Mesenchymal stem cell (in vitro differentiated cells and primary cell): ENCODE measurements at places on chromosomes 12 and 14.

- peak; percentile 2 for DNase-seq
These were observed 1963.4 kb upstream of the FLRT2 start for GRCh38 chr14:83566567-83566966.

- DNase-seq, result no peak
These were observed 1.3 kb downstream of the PIWIL1 start for GRCh38 chr12:130338794-130339601.

GRCh38 chr14:55388160-55388559, 23.5 kb downstream of the ATG14 start:
- DNase-seq, result peak; percentile 35

GRCh38 chr12:80186727-80187217, 87.4 kb downstream of the OTOGL start:
- DNase-seq, result peak; percentile 97

- no peak for DNase-seq
These were observed 178.8 kb downstream of the DACT1 start for GRCh38 chr14:58816416-58817115.

- DNase-seq, result peak; percentile 92
These were observed 15.9 kb downstream of the GOLGA3 start for GRCh38 chr12:132812631-132813305.

GRCh38 chr14:61077437-61077836, 96.4 kb downstream of the SLC38A6 start:
- DNase-seq, result no peak

DNA sequence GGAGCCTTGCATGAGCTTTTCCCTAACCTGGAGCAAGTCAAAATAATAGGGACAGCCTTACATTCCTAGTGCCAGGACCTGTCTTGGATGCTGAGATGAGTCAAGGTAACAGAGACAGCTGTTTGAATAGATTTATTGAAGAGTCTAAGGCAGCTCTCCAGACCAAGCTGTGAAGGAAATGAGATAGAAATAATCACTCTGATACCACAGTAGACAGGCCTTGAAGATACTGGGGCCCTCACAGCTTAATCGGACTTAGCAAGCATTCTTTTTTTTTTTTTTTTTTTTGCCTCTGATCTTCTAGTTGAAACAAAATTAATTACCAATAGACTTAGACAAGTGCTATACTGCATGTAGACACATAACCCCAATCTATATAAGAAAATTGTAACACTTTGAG, 3.1 kb upstream of the RNASE9 start:
- DNase-seq, result no peak
